ENCODE measurements at places on chromosomes 1 and 21.

- no peak for DNase-seq
Measured at GRCh38 chr1:226678251-226678650, 60.8 kb downstream of the ITPKB start.

DNA sequence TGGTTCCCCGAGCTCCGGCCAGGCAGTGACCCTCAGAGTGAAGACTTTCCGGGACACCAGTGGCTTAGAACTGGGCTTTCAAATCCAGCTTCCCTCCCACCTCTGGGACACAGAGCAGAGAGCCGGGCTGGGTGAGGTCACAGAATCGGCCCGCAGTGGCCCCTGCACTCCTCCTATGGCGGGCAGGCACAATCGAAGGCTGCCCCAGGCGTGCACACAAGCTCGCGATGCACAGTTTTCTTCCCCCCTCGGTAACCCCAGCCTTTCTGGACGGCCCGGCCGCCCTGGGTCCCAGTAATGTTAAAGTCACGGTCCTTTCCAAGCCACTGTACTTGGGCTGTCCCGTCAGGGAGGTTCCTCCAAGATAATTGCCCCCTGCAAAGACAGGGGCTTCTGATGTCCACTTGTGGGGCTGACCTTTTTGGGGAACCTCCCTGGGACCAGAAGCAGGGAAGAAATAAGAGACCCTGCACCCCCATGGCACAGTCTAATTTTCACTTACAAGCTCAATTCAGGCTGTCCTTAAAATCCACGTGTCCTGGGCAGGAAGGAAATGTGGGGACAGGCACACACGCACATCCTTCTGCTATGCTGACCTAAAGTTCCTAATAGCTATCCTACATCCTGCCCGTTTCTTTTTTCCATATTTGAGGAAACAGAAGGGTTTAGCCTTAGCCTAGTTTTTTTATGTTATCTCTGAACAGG, 13.7 kb downstream of the TFF3 start:
- no peak for DNase-seq

GRCh38 chr21:42677339-42678321, 24.2 kb downstream of the PDE9A start:
- DNase-seq: no peak

DNA sequence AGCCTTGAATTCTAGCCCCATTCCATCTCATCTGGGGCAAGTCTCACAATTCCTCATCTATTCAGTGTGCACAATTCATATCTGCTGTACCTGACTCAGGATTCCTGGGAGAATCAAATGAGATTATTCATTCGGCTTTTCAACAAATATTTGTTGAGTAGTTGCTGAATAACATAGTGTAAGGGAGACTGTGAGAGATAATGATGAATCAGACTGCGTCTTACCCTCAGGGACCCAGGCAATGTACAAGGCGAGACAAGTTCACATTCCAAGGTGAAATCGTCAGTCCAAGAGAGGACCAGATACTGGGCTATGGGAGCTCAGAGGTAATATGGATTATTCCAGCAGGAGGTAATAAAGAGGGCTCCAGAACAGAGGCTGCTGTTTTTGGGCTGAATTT, 67.8 kb upstream of the SMYD2 start:
- no peak for DNase-seq

DNA sequence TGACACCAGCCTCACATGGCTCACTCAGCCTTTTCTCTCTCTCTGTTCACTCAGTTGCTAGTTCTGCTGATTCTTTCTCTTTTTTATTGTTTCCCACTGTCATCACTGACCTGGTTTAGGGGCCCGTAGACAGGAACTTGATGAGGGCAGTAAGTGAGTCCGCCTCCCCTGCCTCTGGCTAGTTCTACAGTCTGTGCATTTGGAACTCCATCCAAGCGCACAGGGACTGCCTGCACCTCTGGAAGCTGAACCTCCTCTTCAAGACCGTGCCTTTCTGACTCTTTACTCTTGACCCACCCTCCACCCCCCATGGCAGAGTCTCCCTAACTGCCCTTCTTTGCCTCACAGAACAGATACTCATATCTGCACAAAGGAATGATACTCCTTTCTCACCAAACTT, 4.2 kb downstream of the TENT5C start:
- DNase-seq: no peak

DNA sequence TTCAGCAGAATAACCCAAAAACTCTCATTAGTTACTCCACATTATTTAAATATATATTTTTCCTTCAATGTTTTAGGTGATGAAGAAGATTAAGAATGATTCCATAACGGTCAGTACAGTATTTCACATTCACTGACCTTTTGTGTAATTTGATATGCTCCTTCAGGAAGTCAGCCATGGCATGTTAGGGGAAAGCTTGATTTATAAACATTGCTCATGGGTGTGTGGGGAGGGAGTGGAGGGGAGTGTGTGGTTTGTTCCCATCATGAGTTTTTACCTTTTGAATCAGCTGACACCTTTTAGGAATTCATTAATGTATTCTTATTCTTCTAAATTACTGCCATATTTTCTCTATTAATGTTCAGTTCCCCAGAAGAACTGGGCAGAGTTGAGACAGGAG, 240.2 kb downstream of the ATG4C start:
- no peak for DNase-seq

DNA sequence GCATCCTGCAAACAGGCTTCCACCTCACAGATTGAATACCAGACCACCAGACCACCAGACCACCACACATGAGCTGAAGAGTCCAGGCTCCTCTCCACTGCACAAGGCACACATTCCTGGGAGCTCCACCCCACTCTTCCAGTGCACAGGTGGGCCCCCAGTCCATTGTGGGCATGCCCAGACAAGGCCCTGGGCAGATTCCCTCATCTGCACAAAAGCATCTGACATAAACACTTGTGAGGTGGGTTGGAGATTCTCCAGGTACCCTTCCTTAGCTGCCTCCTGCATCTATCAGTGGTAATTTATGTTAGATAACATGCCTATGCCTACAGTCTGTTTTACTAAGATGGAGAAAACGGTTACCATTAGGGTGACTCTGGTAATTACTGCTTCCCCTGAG, 11.6 kb upstream of the CTBS start:
- no peak for DNase-seq

DNA sequence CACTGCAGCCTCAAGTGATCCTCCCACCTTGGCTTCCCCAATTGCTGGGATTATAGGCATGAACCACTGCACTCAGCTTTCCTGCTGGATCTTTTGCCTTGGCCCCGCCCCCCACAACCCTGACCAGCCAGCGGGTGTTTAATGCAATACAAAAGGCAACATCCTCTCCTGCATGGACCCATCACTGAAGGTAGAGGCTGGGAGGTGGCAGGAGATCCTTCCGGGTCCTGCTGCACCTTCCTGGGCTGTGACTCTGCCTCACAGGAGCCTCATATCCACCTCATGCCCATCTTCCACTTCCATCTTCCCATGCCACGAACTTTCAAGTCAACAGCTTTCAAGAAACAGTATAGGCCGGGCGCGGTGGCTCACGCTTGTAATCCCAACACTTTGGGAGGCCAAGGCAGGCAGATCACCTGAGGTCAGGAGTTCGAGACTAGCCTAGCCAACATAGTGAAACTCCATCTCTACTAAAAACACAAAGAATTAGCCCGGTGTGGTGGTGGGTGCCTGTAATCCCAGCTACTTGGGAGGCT, 11.7 kb upstream of the WNT9A start:
- no peak for DNase-seq

DNA sequence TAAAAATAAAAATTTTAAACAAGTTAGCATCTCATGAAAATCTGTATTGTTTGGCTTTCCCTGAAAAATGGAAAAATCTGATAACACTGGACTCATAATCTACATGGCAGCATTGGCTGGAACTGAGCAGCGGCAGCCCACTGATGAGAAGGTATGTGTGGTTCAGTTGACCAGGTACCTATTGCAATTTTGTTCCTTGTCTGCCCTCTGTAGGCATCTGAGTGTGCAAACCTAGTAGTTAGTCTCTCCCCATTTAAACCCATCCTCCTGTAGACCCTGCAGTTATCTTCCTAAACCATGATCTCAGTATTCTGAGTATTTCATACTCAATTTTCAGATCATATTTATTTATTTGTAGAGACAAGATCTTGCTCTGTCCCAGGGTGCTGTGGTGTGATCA, 59.4 kb upstream of the SERBP1 start:
- DNase-seq: no peak

DNA sequence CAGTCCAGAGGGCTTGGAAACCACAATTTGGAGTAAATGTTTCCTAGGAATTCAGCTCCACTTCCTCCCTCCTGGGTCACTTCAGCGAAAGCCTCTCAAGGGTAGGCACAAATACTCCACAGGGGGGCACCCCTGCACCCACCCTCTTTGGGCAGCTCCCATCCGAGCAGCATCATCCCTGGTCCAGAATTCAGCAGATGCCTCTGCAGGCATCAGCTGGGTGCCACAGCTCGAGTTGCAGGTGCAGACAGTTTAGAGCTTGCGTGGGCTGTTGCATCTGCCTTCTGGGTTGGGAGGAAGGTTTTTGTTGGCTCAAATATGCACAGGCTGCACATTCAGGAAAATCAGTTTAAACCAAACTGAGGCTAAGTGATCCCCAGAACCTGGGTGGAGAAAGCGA, 25.0 kb downstream of the KANK4 start:
- no peak for DNase-seq

DNA sequence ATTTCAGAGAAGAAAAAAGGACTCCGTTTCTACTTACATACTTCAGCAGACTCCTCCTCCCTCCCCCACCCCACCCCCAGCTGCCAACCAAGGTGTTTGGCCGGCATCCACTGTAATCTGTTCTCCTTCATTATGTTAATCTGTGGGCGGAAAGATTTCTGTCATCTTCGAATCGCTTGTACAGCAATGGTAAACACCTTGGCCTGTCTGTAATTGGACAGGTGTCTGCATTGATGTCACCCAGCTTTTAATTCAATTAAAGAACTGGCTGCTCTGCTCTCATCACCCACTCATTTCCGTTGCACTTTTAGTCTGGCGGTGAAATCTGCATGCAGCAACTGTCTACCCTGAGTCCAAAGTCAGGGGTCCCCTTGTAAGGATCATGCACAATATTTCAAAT, 368.6 kb downstream of the USH2A start:
- DNase-seq: no peak

GRCh38 chr1:158089925-158090637, 90.6 kb upstream of the CD1D start:
- DNase-seq: no peak

DNA sequence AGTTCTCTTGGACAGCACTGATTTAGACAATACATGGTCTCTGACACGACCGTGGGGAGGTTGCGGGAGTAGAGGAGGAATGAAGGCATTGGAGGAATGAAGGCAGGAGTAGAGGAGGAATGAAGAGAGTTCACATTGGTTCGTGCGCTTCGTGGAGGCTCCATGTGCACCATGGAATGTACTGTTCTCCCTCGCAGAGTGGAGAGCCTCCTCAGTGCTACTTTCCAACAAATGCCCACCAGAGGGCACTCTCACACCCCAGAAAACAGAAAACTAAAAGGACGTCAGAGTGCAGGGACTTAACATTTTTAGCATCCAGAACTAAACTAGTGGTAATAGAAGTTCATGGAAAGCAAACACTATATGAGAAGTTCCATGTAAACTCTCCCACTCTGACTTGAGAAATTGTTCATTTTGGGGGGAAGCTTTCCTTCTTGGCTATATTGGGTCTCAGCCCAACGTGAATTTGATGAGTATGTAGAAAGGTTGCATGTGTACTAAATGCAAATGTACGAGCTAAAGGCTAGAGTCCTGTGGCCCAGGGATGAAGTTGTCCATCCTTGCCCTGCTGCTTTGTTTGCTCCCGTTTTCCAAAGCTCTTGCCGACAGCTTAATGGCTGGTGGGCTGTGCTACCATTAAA, 211.6 kb downstream of the LMX1A start:
- DNase-seq: no peak

- DNase-seq: no peak
Measured at GRCh38 chr1:6471970-6472368, 6.0 kb upstream of the TNFRSF25 start.

DNA sequence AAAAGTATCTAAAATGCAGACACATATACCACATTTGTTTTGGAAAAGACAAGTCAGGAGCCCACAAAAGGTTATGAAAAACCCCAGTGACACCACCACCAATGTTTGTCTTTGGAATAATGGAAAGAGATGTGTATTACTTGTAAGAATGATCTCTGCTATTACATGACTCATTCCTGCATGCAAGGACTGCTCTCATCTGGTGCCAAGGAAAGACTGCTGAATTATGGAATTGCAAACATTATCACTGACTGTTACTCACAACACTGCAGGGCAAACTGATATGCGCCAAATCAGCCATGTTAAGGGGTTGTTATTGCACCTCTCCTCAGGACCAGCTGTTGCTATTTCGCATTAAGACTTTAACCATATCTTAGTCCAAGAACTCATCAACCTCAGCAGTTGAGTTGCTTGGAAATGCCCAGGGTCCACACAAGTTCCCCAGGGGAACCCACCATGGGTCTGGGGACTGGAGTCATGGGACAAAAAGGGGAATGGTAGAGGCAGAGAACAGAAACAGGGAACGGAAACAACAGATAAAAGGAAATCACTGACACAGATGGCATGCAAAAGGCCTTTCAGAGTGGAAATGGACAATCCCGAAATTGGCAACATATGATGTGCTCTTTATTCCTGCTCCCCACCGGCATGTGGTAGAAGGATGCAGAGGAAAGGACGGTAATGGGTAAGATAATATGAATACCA, 34.4 kb downstream of the CAPZB start:
- DNase-seq: no peak
